ENCODE measurements at places on chromosomes 7 and 10.
A peak's percentile ranks its signal among the peaks of the same experiment; 100 is the strongest.

GRCh38 chr10:129662426-129662825 lies 195.4 kb downstream of the MGMT start:
- H3K36me3 ChIP-seq = peaks cover 2% of the 10 kb centered on the region
- no peak overlapping the region for H3K27ac ChIP-seq
- no peak overlapping the region for H3K4me3 ChIP-seq
- no peaks in the 10 kb centered on the region for H3K27me3 ChIP-seq
- no peaks in the 10 kb centered on the region for H3K4me1 ChIP-seq

DNA sequence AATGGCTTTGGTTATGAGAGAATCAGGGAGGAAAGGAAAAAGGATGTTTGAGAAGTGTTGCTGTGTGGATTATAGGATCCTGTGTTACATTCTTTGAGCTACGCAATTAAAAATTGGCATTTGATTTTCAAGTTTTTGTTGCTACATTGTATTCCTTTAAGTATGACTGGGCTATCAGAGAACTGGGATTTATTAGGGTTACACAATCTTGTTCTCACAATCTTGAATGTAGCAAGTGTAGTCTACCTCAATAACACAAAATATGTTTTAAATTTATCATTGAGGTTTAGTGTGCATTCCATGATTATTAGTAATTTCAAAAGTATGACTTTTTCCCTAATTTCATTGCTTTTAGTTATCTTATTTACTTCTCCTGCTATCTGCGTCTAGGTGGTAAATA lies 113.9 kb downstream of the CACNB2 start:
- H3K36me3 ChIP-seq = no peaks in the 10 kb centered on the region
- no peaks in the 10 kb centered on the region for H3K4me1 ChIP-seq
- H3K27ac ChIP-seq = no peak overlapping the region
- DNase-seq = no peak
- no peaks in the 10 kb centered on the region for H3K27me3 ChIP-seq
- H3K4me3 ChIP-seq = no peak overlapping the region

DNA sequence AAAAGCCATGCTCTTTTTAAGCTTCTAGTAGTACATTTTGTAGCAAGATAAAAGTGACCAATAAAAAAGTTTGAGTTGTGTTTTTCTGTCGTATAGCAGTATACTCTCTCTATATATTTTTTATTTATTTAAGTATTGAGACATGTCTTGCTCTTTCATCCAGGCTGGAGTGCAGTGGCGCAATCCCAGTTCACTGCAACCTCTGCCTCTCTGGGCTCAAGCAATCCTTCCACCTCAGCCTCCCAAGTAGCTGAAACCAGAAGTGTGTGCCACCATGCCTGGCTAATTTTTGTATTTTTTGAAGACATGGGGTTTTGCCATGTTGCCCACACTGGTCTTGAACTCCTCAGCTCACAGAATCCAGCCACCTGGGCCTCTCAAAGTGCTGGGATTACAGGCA lies 2.8 kb downstream of the SUGCT start:
- no peak overlapping the region for H3K27ac ChIP-seq
- no peaks in the 10 kb centered on the region for H3K27me3 ChIP-seq
- no peak for DNase-seq
- no peaks in the 10 kb centered on the region for H3K36me3 ChIP-seq
- H3K4me1 ChIP-seq = peaks cover 20% of the 10 kb centered on the region

GRCh38 chr7:156657681-156658080 lies 17.1 kb downstream of the RNF32 start:
- H3K27me3 ChIP-seq = no peaks in the 10 kb centered on the region
- no peak overlapping the region for H3K4me3 ChIP-seq
- no peaks in the 10 kb centered on the region for H3K36me3 ChIP-seq
- no peaks in the 10 kb centered on the region for H3K4me1 ChIP-seq
- DNase-seq = no peak
- no peak overlapping the region for H3K27ac ChIP-seq

- H3K4me1 ChIP-seq = no peaks in the 10 kb centered on the region
- no peak overlapping the region for H3K4me3 ChIP-seq
- no peak for DNase-seq
- no peak overlapping the region for H3K27ac ChIP-seq
Measured at GRCh38 chr10:21801609-21802008, 201.9 kb downstream of the DNAJC1 start.

DNA sequence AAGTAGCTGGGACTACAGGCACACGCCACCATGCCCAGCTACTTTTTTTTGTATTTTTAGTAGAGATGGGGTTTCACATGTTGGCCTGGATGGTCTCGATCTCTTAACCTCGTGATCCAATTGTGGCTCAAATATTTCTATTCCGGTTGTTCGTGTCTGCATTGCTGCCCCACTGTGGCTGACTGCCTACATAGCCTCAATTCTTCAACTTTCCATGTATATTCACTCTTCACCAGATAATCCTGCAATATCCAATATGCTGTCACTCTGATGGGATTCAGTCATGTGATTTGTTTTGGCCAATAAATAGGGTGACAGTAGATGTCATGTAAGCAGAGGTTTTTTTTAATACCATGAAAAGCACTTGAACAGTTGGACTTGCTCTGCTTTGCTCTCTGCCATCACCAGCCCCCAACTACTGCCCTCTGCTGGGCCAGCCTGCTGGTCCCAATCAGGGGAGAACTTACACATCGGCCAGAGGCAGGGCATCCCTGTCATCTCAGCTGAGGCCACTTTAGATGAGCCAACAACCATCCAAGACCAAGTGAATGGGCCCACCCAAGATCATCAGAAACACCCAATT lies 56.7 kb downstream of the NSUN6 start:
- no peaks in the 10 kb centered on the region for H3K27me3 ChIP-seq
- H3K4me3 ChIP-seq = no peak overlapping the region
- H3K4me1 ChIP-seq = no peaks in the 10 kb centered on the region
- H3K27ac ChIP-seq = no peak overlapping the region
- DNase-seq = no peak

DNA sequence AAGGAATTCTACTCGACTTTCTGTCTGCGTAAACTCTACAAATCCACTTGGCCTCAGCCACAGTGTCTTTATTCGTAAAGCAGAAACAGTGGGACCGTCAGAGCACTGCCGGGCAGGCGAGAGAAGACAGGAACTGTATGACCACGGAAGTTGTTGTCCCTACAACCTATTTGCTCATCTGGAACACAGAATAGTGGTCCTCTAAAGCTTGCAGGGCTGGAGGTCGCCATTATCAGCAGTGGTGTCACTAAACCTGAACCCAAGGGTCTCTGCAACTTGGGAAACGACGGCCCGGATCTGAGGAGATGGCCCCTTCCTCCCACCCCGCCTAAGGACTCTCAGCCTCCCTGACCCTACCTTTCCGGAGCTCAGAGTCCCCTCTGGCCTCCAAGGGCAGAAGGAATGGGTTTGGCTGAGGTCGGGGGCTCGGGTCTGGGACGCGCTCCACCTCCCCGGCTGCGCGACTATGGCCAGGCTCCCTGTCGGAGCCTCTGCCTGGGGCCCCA lies 442 bp downstream of the STYXL1 start:
- H3K27me3 ChIP-seq = no peaks in the 10 kb centered on the region
- peak overlapping the region; percentile 72 for H3K27ac ChIP-seq
- peak overlapping the region; percentile 86 for H3K4me3 ChIP-seq
- H3K36me3 ChIP-seq = peaks cover 27% of the 10 kb centered on the region
- H3K4me1 ChIP-seq = peaks cover 44% of the 10 kb centered on the region
- DNase-seq = peak; percentile 15

DNA sequence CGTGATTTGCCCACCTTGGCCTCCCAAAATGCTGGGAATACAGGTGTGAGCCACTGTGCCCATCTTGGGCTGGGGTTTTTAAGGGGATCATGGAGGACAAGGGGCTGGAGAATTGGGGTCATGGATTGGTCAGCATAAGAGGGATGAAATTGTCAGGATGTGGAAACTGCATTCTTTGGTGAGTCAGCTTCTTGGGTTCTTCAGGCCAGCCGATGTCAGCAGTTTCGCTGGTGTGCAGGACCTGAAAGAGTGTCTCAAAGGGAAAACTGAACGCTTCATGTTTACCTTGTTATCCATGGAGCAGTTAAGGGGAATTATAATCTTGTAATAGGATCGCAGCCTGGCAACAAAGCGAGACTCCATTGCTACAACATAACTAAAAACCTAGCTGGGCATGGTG lies 13.0 kb downstream of the GALNT17 start:
- H3K4me3 ChIP-seq = no peak overlapping the region
- no peak overlapping the region for H3K27ac ChIP-seq
- no peaks in the 10 kb centered on the region for H3K27me3 ChIP-seq
- H3K4me1 ChIP-seq = no peaks in the 10 kb centered on the region
- no peak for DNase-seq

DNA sequence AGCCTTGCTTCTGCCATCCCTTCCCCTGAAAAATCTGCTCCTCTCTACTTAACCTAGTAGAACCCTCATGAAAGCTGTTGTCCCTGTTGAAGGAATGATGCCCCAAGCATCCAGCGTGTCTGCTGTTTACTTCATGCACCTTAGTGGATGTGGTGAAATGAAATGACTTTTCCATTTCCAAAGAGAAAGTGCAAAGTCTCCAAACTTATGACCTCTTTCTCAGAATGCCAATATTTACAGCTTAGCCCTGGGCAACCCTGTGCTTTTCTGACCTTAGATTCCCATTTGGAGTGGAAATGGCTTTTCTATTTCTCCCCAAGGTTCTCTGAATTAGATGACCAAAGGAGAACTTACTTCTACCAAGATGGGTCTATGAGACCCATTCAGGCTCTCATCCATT lies 256.9 kb downstream of the KCNMA1 start:
- H3K4me3 ChIP-seq = no peak overlapping the region
- DNase-seq = no peak
- H3K36me3 ChIP-seq = no peaks in the 10 kb centered on the region
- peaks cover 14% of the 10 kb centered on the region for H3K27me3 ChIP-seq
- no peak overlapping the region for H3K27ac ChIP-seq

GRCh38 chr10:86374664-86375063 lies 8.1 kb upstream of the GRID1 start:
- no peak overlapping the region for H3K4me3 ChIP-seq
- peaks cover 6% of the 10 kb centered on the region for H3K4me1 ChIP-seq
- H3K36me3 ChIP-seq = no peaks in the 10 kb centered on the region
- H3K27me3 ChIP-seq = peaks cover 12% of the 10 kb centered on the region
- DNase-seq = no peak
- no peak overlapping the region for H3K27ac ChIP-seq

- no peaks in the 10 kb centered on the region for H3K36me3 ChIP-seq
- H3K27me3 ChIP-seq = peaks cover 6% of the 10 kb centered on the region
- no peak for DNase-seq
- no peak overlapping the region for H3K4me3 ChIP-seq
- no peaks in the 10 kb centered on the region for H3K4me1 ChIP-seq
Measured at GRCh38 chr10:98921316-98921715, 314.3 kb downstream of the HPSE2 start.

- H3K36me3 ChIP-seq = no peaks in the 10 kb centered on the region
- H3K27ac ChIP-seq = no peak overlapping the region
- no peaks in the 10 kb centered on the region for H3K4me1 ChIP-seq
- no peaks in the 10 kb centered on the region for H3K27me3 ChIP-seq
- no peak for DNase-seq
Measured at GRCh38 chr7:68529221-68529620, 1069.1 kb upstream of the AUTS2 start.

- no peak overlapping the region for H3K27ac ChIP-seq
- no peaks in the 10 kb centered on the region for H3K36me3 ChIP-seq
- H3K4me3 ChIP-seq = no peak overlapping the region
Measured at GRCh38 chr10:67221939-67222494, 296.2 kb downstream of the LRRTM3 start.

DNA sequence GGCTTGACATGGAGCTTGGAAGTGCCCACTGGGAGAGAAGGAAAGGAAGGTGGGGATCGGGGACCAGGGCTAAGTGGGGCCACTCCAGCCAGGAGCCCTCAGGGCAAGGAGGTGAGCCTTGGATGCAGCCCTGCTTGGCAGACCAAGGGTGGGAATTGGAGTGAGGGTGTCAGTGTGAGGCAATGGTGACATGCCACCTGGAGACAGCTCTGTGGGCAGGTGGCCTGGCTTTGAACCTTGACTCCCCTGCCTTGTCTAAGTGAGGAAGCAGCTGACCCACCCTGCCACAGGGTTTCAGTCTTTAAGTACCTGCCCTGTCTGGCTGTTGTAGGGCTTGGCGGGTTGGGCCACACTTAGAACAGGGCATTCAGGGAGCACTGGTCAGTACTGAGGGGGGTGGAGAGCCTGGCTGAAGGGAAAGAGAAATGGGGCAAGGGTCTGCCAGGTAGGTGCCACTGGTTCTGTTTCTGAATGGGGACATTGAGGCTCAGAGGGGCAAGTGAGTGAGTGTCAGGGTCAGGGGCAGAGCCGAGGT lies 4.8 kb downstream of the RAMP3 start:
- H3K4me3 ChIP-seq = no peak overlapping the region
- no peaks in the 10 kb centered on the region for H3K27me3 ChIP-seq
- H3K36me3 ChIP-seq = no peaks in the 10 kb centered on the region
- no peak overlapping the region for H3K27ac ChIP-seq
- no peaks in the 10 kb centered on the region for H3K4me1 ChIP-seq

DNA sequence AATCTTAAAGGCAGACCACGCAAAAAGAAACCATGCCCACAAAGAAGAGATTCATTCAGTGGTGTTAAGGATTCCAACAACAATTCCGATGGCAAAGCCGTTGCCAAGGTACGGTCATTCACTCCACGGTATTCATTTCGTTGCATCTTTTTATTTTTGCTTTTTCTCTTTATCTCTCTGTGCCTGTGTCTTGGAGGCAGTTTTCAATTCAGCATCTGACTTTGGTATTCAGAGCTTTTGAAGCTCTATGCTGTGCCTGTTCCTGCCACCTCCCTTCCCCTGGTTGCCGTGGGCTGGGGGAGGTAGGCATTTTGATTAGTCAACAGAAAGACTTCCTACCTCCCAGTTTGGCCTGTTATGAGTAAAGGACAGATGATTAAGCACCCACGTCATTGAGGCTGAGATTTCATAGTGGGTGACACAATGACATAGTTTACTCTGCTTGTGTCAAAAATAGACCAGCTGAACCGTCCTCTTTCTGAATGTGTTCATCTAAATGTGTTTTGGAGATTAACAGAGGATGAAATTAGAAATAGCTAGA lies 149.5 kb downstream of the ARID5B start:
- no peak overlapping the region for H3K27ac ChIP-seq
- no peaks in the 10 kb centered on the region for H3K27me3 ChIP-seq
- DNase-seq = no peak
- H3K36me3 ChIP-seq = no peaks in the 10 kb centered on the region

DNA sequence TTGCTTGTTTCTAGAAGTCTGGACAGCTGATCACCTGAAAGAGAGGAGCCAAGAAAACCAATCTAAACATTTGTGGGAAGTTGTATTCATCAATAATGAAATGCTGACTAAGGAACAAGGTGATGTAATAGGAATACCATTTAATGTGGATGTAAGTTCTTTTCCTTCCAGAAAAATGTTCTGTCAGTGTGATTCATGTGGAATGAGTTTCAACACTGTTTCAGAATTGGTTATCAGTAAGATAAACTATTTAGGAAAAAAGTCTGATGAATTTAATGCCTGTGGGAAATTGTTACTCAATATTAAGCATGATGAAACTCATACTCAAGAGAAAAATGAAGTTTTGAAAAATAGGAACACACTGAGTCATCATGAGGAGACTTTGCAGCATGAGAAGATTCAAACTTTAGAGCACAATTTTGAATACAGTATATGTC lies 39.8 kb upstream of the ZNF37A start:
- H3K27ac ChIP-seq = no peak overlapping the region
- DNase-seq = no peak
- no peaks in the 10 kb centered on the region for H3K4me1 ChIP-seq
- H3K4me3 ChIP-seq = no peak overlapping the region
- no peaks in the 10 kb centered on the region for H3K27me3 ChIP-seq
- peaks cover 77% of the 10 kb centered on the region for H3K36me3 ChIP-seq
